Sigmoid colon (tissue), 7 donors: ENCODE measurements at places on chromosomes 11 and 22.

GRCh38 chr11:8098879-8099278, 17.9 kb downstream of the TUB start:
- DNase-seq, result peak; percentile 46

GRCh38 chr11:71078482-71078881, 173.9 kb downstream of the SHANK2 start:
- no peak for DNase-seq

DNA sequence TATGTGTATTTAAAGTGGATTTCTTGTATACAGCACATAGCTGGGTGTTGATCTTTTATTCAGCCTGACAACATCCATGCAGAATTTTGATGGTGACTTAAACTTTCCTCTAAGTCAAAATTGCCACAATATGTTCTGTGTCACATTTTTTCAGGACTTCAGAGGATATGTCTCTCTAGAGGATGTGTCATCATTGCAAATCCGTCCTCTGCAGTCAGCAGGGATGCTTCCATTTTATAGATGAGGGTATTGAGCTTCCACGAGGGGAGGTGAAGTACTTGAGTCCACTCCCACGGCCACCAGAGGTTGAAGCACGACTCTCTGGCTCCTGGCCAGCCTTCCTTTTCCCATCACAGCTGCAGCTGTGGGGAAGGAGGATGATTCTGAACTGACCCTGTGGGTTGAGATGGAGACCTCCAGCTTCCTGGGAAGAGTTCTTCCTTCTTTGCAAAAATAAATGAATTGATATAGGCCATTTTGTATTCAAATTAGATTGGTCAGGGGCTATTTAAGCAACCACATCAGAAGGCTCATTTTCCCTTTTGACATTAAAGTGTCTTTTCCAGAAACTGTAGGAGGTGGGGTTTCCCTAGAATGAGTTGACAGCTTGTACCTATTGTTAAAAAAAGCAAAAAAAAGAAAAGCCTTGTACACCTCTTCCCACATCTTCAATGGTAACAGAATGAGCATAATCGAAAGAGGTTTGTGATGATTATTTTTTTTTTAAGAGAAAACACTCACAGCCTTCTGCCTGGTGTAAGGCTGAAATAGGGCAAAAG, 55.2 kb upstream of the MYEOV start:
- DNase-seq, result peak; percentile 18

DNA sequence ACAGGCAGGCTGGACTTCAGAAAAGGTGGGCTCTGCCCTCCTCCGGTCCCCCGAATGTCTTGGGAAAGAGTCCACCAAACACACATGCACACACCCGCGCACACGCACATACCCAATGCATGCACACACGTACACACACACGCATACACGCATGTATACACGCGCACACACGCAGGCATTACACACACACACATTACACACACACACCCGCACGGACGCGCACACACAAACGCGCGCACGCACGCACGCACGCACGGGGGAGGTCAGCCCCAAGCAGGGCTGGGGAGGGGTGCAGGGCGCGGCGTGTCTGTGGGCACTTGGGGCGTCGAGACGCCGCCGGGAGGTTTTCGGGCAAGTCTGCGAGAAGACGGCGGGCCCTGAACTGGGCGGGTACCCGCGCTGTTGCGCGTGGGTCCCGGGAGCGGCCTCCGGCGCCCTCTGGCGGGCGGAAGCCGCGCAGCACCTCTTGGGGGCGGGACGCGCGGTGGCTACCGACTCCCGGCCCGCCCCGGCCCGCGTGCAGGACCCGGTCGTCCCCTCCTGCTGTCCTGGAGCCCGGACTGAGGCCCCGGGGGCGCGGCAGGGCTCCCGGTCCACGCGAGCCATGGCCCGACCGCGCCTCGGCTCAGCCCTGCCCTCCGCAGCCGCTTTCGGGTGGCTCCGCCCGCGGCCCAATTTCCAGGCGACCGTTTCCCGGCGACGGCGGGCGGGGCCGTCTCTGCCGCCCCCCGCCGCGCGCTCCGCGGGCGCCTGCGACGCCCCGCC, 3.6 kb downstream of the SEPTIN5 start:
- peak; percentile 86 for DNase-seq

DNA sequence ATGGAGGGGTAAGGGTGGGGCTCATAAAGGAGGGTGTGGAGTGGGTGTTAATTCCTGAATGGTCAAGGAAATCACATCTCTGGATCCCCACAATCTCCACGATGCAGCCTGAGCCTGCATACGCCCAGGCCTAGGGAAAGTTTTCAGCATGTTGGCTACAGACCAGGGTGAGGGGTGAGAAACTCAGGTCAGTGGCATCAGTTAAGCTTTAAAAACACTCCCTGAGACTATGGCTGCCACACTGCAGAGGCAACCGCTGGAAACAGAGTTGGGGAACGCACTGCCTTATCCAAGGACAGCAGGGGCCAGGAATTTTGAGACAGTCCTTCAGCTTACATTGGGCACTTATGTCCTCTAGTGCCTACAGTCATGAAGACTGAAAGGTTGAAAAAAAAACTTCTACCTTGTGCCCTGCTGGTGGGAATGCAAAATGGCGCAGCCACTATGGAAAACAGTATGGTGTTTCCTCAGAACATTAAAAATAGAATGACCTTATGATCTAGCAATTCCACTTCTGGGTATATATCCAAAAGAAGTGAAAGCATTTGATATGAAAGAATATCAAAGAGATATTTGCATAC, 19.7 kb downstream of the DKK3 start:
- DNase-seq, result no peak

DNA sequence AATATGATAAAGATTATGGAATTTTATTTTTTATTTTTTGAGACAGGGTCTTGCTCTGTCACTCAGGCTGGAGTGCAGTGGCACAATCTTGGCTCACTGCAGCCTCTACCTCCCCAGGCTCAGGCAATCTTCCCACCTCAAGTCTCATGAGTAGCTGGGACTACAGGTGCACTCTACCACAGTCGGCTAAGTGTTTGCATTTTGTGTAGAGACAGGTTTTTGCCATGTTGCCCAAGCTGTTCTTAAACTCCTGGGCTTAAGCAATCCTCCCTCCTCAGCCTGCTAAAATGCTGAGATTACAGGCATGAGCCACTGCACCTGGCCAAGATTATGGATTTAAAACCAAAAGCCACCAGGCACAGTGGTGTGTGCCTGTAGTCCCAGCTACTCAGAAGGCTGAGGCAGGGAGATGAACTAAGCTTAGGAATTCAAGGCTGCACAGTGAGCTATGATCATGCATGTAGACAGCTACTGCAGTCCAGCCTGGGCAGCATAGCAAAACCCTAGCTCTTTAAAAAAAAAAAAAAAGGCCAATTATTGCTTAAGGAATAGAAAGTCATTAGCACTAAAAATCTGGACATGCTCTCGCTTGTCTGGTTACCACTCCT, 20.2 kb upstream of the CCND1 start:
- no peak for DNase-seq

- DNase-seq, result no peak
Observed at GRCh38 chr11:44579302-44579761, 13.9 kb downstream of the CD82 start.

- no peak for DNase-seq
Observed at GRCh38 chr11:35487532-35488078, 37.8 kb downstream of the PAMR1 start.

DNA sequence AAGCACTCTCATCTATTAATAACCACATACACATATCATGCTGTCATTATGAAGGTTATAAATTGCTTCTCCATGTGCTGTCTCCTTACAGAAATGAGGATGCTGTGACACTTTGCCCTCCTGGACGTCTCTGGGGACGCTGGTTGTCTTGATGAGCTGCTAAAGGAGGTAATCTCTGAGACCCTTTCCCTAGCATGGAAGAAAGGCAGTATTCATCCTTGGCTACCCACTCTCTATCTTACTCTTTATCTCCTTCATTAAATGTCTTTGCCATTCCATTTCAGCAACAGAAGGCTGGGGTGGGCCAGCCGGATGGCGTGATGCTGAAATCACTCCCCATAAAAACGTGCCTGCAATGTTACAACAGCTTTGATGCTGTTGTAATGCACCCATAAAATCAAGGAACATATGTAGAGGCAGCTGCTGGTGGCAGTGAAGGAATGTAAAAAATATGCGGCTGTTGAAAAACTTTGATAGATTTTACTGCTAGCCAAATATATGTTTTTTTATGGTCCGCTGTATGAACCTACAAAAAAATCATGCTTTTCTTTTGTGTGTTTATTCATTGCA, 715.1 kb upstream of the API5 start:
- DNase-seq, result no peak

DNA sequence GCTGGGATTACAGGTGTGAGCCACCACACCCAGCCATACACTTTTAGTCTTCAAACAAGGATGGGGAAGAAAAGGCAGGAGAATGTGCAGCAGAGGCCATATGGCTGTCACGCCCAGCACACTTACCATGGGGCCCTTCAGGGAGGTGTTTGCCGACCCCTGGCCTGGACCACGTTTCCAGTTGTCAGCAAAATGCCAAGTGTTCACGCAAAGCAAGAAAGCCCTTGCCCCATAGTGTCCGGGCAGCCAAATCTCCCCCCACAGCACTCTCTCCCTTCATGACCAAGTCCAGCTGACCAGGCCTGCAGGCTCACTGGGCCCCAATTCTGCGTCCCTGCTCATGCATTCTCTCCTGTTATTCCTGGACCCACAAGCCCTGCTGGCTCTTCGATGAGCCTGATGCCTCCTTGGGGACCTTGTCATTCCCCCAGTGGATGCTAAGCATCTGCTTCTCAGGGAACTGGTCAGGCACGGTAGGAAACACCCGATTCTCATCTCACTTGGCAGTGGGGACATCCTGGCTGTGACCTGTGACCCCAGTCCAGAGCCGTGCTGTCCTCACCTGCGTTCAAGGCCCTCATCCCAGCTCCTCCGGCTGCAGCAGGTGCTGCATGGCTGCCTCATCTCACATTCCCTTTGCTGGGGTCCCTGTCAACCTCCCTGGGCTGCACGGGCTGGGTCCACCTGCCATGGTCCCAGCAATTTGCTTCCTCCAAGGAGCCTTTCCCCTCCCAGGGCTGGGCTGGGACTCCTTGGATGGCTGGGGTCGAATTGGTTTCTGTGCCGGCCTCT, 96.4 kb downstream of the CTTN start:
- peak; percentile 40 for DNase-seq

DNA sequence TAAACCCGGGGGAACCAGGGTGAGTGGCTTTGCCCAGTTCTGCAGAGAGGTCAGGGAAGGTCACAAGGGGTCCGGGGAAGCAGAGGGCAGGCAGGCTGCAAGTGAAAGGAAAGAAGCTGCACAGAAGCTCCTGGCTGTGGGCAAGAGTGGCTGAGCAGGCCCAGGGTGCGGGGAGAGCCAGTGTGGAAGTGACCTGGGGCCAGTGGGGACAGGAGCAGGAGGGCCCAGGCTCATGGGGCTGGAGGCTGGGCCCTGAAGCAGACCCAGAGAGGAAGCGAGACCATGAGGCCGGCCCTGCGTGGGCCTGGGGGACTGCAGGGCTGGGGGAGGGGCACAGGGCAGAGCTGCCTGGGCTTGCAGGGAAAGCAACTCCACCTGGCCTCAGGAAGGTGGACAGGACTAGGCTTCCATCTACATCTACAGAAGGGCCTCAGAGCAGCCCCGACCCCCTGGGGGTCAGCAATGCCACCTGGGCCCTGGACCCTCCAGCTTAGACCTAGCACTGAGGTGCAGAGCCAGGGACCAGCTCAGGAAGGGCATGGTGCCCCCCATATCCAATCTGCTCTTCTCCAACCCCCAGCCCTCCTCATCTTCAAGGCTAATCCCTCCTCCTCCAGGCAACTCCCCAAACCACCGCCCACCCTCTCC, 11.6 kb downstream of the IGF2 start:
- no peak for DNase-seq

- DNase-seq, result peak; percentile 58
Observed at GRCh38 chr22:50313021-50313420, 5.6 kb upstream of the PLXNB2 start.

GRCh38 chr11:22707119-22707899, 40.9 kb downstream of the GAS2 start:
- no peak for DNase-seq

DNA sequence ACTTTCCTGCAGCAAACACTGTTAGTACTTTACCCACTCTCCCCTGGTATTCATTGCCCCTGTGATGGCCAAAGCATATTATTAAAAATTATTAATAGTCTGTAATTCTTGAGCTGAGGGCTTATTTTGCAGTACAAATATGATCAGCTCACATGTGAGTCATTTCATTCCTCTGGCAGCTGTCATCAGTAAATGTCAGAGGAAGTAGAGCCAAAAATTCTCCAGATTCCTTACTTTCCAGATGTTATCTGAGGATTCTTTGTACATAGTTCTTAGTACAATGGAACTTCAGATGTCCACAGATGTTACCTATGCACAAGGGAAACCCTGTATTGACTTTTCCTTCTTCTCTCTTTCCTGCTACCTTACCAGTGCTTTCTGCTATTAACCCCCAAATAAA, 12.5 kb downstream of the OR5B3 start:
- DNase-seq, result no peak

GRCh38 chr11:128398517-128399250, 188.7 kb downstream of the ETS1 start:
- no peak for DNase-seq

DNA sequence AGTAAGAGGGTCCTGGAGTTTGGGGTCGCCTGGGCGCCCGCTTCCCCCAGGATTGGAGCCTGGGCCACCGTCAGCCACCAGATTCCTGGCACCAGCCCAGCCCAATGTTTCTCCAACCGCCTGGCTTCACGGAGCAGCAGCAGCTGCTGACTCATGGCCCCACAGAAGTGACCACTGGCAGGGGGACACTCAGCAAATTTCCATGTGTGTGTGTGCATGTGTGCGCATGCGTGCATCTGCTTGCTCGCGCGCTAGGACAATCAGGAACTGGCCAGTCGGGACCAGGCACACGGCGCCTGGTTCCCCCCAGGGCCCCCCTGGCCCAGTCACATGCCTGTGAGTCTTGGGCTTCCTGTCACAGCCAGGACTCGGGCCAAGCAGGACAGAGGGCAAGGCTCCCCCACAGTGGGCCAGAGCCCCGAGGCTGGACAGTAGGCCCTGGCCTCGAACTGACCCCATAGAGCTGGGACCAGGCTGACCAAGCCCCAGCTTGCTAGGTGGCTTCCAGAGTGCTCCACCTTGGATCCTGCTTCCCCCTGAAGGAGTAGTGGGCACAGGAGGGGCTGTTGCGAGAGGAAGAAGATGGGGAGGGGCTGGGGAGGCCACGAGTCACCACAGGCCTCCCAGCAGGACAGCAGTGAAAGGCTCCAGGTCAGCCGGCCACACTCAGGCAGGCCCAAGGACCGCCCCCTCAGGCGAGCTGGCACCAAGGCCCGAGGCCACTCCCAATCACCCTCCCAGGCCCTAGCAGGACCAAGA, 3.2 kb downstream of the CTSD start:
- DNase-seq, result peak; percentile 92

DNA sequence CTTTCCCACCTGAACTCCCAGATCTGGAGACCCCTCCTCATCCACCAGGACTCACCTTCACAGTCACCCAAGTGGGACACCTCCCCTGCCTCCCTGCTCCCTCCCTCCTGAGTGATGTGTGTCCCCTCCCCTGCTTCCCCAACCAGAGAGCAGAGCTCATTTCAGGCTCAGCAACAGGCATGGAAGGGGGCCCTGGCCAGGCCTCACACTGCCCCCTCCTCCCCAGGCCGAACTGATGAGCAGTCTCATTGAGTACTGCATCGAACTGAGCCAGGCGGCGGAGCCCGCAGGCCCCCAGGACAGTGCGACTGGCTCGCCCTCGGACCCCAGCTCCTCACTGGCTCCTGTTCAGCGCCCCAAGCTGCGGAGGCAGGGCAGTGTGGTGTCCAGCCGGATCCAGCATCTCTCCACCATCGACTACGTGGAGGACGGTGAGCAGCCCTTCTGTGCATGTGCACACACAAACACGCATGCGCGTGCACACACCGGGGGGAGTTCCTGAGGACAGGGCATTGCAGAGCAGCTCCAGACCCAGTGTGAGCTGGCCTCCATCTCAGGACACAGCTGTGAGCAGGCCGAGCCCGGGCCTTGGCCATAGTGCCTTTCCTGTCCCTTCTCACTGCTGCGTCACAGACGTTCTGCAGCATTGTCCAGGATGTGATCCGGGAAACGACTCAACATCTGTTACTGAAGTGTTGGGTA, 17.8 kb upstream of the NEAT1 start:
- no peak for DNase-seq
